ENCODE measurements at places on chromosomes 1 and 21.

DNA sequence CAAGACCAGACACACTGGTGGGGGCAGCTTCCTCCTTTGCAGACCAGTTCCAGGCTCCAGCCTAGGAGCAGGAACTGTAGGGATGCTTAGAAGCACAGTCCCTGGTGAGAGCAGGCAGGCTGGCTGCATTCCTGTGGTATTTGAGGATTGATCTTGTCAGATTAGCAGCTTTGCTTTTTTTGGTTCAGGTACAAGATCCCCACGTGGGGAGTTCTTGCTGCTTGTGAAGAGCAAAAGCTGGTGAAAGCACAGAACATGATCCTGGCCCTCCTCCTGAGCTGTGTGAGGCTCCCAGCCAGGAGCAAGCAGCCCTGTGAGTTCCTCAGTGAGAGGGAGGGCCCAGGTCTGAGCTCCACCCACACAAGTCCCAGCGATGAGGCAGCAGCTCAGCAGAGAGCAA lies 75.3 kb upstream of the ARTN start:
- DNase-seq: no peak

GRCh38 chr1:50497007-50497406 lies 73.8 kb upstream of the DMRTA2 start:
- DNase-seq: no peak

DNA sequence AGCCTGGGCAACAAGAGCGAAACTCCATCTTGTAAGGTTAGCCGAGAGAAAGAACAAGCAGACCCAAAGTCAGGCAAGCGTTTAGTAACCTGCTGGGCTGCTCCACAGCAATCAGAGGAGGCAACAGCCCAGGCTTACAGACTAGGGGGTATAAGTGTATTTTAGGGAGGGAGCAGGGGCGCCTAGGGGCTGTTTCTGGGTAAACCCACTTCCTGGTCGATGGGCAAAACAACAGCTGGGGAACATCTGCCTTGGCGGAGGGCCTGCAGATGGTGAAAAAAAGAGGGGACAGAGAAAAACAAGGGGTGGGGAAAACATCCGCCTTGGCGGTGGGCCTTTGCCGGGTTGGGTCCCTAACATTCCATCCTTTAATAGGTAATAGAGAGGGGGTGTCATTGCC lies 5.2 kb downstream of the TAS1R1 start:
- no peak for DNase-seq

GRCh38 chr1:44817771-44818495 lies 9.6 kb downstream of the BTBD19 start:
- no peak for DNase-seq

DNA sequence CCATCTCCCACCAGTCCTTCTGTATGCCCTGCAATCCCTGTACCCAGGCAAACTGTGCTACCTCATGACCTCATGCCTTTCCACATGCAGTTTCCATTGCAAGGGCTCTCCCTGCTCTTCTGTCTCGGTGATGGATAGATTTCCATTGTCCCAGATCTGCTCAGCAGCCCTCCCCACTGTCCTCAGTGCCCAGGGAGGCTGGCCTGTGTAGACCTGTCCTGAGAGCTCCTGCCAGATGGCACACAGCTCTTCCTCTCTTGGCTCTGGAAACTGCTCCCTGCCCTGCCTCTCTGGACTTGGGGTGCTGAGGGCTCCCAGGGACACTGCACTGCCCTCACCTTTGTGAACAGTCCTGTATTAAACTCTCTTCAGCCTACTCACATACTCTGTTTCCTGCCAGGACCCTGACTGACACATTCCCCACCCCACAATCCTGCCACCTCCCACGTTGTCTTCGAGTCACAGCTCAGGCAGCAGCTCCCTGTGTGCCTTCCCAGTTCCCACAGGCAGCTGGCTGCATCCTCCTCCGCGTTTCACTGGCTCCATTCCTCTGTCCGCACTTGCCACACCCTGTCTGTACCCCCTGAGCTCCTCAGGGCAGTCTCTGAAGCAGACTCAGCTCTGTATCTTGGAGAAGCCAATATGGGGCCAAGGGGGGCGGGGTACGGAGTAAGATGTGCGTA lies 57.0 kb downstream of the SPATA46 start:
- DNase-seq: no peak

GRCh38 chr1:25997828-25998761 lies at the start of gene PAFAH2:
Gene PAFAH2, minus strand, starts transcription at chr1:25998063. Its CDS starts 7,247 bp downstream, at chr1:25990816.
- peak; percentile 82 for DNase-seq

DNA sequence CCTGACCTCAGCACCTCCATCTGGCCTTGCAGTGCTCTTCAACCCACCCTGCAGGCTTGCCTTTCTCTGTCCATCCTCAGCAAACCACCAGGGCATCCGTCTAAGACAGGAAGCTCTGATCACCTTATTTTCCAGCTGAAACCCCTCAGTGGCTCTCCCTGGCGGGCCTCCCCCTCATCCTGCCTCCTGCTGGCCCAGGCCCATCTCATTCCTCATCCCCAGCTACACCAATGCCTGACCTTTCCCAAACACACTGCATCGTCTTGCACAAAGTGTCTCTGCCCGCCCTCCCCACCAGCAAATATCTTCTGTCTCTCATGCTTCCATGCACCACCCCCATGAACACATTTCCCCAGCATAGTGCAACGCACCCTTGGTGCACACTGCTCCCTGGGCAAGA lies 205.0 kb downstream of the TOMM20 start:
- DNase-seq: no peak

GRCh38 chr1:208254862-208255261 lies 10.7 kb upstream of the PLXNA2 start:
- no peak for DNase-seq

DNA sequence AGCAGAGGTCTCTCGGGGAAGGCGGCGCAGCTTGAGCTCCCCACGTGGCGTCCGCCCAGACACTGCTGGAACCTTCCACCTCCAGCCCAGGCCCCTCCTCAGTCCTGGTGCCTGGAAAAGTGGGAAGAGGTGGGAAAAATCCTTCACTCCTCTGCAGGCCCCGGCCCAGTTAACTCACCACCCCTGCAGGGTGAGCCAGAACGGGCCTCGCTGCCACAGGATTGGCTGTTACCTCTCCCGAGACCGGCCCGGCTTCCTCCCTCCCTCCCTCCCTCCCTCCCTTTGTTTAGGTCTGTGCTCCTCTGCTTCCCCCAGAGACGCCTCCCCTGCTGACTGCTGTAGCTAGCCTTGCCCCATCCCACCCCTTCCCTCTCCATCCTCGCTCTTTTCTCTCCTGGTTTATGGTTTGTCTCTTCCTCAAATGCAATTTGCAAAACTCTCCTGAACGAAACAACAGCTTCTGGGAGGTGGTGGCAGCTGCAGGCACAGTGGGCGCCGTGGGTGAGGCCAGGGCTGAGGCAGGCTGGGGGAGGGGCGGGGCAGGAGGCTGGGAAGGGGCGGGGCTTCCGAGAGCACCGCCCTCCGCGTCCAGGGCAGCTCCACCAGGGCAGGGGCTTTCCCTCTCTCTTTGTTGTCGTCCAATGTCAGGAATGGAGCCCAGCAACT lies 6.5 kb downstream of the CAPN9 start:
- DNase-seq: no peak

- no peak for DNase-seq
These were observed 43.2 kb downstream of the KIF26B start for GRCh38 chr1:245197911-245198379.

DNA sequence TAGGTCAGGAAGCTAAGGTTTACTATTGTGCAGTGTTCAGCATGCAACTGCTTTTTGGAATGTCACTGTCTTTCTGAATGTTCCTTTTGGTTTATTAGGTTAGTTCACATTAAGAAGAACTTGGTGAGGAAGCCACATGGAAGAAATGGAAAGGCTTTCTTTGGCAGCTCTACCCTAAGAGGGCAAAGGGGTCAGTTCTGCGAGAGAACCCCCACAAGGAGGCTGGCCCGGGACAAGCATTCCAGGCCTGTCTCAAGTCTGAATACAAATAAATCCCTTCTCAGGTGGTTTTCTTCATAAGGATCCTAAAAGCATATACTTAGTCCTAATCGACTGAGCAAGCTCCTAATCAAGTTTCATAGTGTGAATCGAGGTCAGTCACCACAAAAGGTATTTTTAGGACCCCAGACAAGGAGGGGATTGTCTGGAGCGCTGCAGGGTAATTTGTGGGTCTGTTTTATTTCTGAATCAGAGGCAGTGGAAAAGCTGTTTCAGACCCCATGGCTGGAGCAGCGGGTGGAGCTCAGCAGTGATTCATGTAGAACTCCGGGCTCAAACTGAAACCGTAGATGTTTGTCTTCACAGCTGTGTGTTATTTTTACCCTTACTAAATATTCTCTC lies 63.3 kb downstream of the ERG start:
- no peak for DNase-seq

- DNase-seq: no peak
These were observed 403 bp downstream of the MXRA8 start for GRCh38 chr1:1357871-1358432.

Measured in activated gamma-delta T cell (primary cell).